ENCODE measurements at places on chromosomes 7 and 10.

GRCh38 chr10:3980660-3981059, 195.7 kb upstream of the KLF6 start:
- no peak for DNase-seq

- no peak for DNase-seq
These were observed 94.7 kb downstream of the LARP4B start for GRCh38 chr10:836782-837181.

DNA sequence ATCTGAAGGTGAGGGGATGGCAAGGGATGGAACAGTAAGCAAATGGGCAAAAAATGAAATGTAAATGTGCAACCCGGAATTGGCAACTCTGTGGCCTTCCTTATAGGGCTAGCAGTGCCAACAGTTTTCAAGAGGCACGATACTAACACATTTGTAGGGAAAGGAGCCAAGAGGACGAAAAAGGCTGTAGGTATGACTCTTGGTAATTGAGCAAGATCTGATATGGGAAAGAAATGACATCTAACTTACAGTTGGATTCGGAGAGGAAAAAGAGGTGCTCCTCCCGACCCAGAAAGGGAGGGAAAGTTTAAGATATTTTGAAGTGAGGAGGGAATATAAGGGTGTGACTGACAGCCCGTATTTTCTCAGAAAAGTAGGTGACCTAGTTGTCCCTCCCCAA, 2.1 kb upstream of the CREM start:
- no peak for DNase-seq

- DNase-seq: no peak
These were observed 105.5 kb upstream of the FAM204A start for GRCh38 chr10:118447478-118448270.

DNA sequence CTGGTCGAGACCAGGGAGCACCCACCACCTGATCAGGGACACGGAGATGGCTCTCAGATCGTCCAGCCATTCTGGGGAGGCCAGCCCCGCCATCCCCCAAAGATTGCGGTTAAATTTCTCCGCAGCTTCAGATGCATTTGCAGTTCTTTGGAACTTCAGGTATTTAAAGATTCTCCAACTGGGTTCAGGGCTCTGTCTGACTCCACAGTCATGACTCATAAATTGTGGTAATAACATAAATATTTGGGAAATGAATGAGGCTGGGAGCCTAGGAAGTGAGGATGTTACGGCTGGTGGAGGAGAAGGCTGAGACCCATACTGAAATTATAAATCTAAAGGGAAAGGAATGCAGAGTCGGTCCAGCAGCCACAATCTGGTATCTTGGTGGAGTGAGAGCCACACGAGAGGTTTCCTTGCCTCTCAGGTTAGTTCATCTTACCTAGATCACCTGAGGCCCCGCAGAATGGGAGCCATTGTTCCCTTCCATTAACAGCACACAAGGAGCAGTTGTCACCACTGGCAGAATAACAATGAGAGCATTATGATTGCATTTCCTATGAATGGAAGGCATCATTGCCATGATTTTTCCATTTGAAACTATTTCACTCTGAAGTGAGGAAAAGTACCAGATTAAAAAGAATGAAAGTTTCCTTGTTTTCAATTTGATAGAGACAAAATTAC, 26.7 kb upstream of the DNAJB6 start:
- peak; percentile 98 for DNase-seq

- DNase-seq: no peak
These were observed 105.7 kb downstream of the HBP1 start for GRCh38 chr7:107274506-107274905.

GRCh38 chr10:132054564-132054963, 11.2 kb upstream of the JAKMIP3 start:
- DNase-seq: no peak

DNA sequence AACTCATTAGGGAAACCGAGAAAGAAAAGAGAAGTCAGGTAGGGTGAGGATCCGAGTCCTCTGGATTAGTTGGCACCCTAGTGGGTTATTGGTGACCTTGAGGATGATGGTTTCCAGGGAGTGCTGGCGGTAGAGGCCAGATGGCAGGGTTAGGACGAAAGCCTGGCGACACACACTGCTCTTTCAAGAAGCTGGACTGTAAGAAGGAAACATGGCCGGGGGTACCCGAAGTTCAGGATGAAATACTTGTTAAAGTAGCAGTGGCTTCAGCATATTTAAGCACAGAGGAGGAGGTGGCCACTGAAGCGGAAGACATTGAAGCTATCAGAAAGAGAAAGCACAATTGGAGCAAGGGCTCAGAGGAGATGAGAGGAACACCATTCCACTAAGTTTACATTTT, 224.6 kb downstream of the RELN start:
- DNase-seq: no peak

- DNase-seq: no peak
These were observed 27.3 kb upstream of the PWWP2B start for GRCh38 chr10:132369636-132370185.

GRCh38 chr10:16777473-16778370, 39.5 kb downstream of the RSU1 start:
- no peak for DNase-seq

DNA sequence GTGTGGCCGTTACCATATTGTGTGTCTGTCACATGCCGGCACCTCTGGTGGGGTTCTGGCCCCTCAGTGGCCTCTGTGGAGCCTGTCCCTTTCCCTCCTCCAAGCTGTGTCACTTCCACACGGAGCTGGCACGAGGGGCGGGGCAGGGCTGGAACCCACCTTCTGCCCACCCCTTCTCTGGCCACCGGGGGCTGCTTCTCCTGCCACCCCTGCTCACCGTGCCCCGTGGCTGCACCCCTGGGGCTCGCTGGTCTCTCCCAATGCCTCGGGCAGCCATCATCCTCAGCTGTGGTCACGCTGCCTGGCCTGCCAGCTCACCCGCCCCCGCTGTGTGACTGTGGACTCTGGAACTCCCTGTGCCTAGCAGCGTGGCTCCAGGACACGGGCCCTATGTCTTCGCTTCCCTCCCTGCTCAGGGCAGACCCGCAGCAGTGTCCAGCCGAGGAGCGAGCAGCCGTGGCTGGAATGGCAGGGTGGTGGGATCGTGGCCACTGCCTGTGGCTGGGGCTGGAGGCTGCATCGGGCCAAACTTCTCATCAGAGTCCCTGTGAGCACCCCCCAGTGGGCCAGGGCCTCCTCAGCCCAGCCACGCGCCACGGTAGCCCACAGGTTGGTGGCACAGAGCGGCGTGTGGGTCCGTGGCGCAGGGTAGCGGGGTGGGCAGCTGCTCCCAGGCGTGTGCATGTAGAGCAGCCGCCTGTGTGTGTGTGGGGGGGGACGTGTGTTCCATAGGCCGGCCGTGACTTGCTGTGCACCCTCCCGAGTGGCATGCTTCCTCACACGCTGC, 8.1 kb downstream of the TTYH3 start:
- DNase-seq: no peak

GRCh38 chr10:20573924-20574323, 323.2 kb downstream of the NEBL start:
- no peak for DNase-seq

GRCh38 chr7:39746103-39746819, 122.9 kb downstream of the RALA start:
- peak; percentile 80 for DNase-seq

- no peak for DNase-seq
These were observed 16.4 kb downstream of the NACAD start for GRCh38 chr7:45072131-45073030.

DNA sequence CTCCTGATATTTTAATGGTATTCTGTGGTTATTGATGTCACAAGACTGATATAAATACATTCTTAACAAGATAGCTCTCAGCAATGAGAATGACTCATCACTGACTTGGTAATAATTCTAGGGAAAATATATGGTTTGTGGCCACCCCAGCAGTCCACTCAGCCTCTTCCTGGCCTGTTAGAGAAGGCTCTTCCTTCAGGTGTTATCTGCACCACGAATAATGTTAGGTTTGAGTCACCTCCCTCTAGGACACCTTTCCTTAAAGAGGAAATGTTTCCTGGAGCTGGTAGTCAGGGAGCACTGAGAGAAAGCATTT, 163.3 kb downstream of the SVIL start:
- peak; percentile 79 for DNase-seq

DNA sequence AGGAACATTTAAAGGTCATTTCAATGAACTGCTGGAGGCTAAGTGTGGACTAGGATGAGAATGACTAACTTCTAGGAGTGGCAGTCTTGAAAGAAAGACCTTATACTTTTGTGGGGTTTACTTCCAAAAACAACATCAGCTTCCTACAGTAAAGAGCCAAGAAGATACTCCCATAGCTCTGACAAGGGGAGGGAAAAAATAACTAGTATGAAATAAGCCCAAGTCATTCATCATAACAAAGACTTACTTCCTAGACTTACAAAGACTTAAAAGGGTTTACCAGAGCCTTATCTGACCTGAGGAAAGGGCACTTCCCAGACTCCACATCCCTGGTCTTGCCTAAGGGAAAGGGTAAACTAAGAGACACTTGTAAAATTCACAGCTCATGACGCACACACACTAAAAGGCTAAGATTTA, 31.7 kb downstream of the ARHGAP12 start:
- peak; percentile 89 for DNase-seq

All from NCI-H226 (cell line).